ENCODE measurements at places on chromosomes 13 and 19.
A peak's percentile ranks its signal among the peaks of the same experiment; 100 is the strongest.

- DNase-seq = no peak
Observed at GRCh38 chr13:21341637-21342422, 117.3 kb downstream of the ZDHHC20 start.

DNA sequence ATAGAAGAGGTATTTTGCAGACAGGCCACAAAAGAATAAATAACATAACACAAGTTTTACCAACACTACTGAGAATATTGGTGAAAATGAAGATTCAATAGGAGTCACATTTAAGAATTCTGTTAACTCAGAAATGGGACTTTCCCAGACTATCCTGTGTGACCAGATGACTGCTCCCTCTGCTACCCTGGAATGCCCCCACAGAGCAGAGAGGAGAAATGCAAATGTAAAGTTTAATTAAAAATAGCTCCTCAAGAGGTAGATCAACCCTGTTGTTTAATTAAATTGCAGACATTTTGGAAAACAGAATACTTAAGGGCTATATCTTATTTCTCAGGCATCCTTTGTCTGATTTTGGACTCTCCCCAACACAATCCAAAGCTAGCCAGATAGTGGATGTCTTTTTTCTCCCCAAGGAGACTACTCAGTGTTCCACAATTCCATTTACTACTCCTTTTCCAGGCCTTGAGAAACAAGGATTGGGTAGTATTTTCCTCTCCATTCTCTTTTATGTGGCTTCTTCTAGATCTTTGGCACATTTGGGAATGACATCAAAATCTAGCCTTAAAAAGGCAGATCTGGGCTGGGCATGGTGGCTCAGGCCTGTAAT lies 104.7 kb upstream of the TSC22D1 start:
- DNase-seq = no peak

- no peak for DNase-seq
Observed at GRCh38 chr13:105804561-105805190, 730.8 kb downstream of the EFNB2 start.

- DNase-seq = peak; percentile 73
Observed at GRCh38 chr19:55585658-55586339, 5.2 kb upstream of the ZNF579 start.

- DNase-seq = peak; percentile 29
Observed at GRCh38 chr13:32142956-32143375, 111.4 kb downstream of the FRY start.

DNA sequence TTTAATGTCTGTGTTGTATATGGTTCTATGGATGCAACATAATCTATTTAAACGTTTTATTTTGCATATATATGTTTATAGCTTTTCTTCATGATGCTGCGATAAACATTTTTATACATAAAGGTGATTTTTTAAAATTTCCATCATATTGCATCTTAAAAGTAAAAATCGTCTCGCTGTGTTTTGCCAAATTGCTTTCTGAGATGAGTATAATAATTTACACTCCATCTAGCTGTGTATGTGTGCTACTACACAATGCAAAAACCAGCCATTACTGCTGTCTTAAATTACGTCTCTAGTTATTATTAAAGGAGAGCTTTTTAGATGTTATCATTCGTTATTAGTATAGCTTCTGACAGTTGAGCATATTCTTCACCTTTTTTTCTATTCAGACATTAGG lies 37.2 kb downstream of the METTL21C start:
- DNase-seq = no peak

- DNase-seq = no peak
Observed at GRCh38 chr13:50073340-50073739, 58.1 kb downstream of the KCNRG start.

DNA sequence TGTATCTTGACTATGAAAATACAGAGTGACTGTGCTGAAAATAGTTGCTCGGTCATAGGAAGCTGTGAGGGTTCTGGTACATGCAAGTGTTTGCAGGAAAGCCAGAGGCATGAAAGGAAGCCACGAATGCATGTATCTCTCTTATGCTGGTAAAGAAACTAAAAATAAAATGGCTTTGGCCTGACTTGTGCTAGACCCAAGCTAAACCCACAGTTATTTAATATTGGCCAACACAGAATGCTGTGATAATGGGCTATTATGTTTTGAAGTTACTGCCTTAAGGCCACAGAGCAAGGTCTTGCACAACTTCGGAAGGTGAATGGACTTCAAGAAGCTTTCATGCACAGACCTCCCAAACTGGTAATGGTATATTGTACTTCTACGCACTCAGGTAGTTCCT lies 518.2 kb upstream of the HTR2A start:
- no peak for DNase-seq

DNA sequence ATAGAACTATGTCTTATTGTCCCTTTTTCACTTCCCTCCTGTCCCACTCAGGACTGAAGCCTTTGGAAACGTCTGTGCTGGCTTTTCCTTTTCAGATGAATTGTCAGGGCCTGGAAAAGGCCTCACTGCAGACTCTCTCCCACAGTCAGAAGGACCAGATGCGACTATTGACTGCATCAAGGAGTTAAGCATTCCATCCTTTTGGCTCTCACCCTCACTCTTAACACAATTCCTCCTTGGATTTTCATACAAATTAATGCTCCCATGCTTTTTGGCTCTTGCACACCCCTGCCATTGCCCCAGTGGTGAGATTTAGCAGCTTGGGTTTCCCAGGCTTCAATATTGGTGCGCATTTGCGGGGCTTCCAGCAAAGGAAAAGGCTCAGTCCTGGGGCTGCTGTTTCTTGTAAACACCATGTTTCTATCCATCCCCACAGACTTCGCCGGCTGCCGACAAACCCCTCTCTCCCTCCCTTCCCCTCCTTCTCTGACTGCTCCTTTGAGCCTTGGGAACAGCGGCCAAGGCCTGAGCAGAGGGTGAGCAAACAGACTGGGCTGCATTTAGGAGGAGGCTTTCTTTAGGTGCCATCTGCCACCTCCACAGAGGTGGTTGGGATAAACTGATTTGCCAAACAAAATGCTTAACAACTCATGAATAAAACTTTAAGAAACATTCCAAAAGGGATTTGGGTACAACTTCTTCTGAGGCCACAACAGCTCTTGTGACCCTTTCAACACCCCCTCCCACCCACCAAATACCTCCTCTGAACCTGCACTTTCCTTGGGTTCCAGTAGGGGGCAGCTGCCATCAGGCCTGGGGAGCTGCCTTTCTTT lies 48.6 kb upstream of the PCDH8 start:
- DNase-seq = peak; percentile 4
